ENCODE measurements at places on chromosomes 1 and 21.

GRCh38 chr1:174021591-174022079 is 522 bp downstream of the RC3H1 start:
- peak; percentile 19 for DNase-seq

DNA sequence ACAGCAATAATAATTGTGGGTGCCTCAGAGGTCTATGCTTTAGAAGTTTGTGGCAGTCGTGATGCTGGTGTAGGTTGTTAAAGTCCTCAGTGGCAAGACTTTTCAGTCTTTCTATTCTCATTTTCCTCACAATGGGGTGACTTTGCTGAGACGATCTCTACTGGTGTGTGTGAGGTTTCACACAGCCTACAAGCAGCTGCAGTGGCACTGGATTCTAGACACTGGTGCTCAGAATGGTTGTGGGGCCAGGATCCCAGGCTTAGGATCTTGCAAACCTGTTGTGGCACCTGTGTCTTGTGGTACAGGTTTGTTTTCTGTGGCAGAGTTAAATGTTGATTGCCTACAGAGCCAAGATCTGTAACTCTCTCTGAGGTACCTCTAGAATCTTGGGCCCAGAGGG is 581.2 kb downstream of the PTPRC start:
- DNase-seq, result no peak

DNA sequence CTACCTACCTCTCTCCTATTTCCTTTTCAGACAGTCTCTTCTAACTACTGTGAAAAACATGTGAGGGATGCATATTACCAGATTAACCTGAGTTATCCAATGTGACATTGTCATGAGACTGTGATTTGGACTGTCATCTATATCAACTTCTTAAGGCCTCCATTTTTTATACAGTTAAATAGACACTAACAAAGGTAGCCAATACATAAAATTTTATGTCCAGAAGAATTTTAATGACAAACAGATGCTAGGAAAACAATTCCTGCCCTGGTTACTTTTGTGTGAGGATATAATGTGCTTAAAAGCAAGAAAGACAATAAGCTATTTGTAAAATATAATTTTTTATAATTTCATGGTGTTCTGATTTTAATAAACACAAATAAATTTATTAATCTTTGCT is 136.2 kb downstream of the DPYD start:
- DNase-seq, result no peak

DNA sequence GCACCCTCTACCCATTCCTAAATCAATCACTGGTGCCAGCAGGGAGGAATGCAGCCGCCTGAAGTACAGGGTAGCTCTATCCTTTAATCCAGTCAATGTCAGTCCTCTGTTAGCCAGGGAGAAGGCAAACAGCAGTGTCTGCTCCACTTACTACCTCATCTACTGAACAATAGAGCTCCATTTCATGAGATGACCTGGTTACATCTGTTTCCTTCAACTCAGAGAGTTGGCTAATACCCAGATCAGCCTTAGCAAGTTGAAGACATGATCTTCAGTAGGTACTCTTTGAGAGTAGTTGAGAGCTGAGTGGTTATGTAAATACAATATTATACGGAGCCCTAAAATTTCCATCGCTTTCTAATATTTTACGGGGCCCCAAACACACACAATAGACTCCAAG is 46.1 kb upstream of the CD34 start:
- no peak for DNase-seq

DNA sequence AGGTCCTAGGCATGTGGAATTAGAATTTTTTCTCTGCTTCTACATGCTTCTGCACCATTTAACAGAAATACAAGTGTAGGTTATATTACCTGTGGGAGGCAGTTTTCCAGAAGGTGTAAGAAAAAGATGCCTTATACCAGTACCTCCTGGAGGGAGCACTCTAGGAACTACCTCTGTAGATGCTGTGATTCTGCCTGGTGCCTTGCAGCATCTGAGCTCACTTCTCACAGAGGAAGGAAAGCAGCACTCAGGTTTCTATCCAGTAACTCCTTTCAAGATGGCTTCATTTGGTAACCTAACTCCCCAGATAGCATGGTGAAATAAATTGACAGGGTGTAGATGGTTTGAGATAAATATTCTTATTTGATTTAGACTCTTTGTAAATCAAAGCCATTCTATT is 50.3 kb downstream of the GIPC2 start:
- DNase-seq, result no peak

DNA sequence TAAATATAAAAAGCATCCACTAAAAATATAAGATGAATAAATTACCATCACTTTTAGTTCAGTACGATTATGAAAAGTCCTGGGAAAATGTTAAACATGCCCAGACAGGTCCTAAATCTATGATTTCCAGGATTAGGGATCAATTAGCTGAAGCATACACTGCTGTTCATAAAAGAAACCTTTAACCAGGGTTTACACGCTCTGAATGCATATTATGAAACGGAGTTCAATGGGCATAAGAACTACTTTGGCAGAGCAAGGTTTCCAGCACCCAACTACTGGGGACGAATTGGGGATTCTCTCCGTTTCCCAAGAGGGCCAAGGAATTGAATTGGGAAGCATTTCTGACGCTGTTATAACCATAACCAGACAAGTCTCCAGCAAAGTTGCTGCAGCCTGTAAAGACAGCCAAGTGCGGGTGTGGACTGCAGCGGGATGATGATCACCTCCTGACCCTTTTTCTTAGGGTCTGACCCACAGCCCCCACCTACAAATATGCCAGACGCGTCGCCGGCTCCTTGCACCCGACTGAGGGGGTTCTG is 1.6 kb downstream of the SLC30A1 start:
- no peak for DNase-seq

GRCh38 chr1:172903581-172904220 is 147.0 kb downstream of the TNFSF18 start:
- DNase-seq, result no peak

Data from activated CD4-positive, alpha-beta T cell treated with anti-CD3 and anti-CD28 coated beads, Interleukin-2, amount 50 U/mL, for 4 hours (primary cell).